ENCODE measurements at places on chromosomes 2 and 18.

- no peak for DNase-seq
Measured at GRCh38 chr18:74216661-74217110, 68.4 kb downstream of the TIMM21 start.

DNA sequence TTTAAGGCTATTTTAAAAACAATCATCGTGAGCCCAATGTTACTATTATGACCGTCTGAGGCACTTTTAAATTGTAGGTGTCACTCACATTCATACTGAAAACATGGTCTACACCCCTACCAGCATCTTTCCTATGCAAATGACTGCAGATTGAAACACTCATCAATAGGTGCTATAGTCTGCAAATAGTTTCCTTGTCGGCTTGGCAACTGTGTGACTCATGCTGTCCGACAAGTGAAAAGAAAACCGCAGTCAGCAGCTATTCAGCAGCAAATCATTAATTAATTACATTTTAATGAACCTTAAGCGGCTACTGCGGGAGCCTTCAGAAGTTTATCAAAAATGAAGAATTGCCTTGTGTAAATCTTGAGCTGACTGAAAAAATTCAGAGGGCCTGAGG lies 134.4 kb downstream of the FIGN start:
- DNase-seq: no peak

- no peak for DNase-seq
Measured at GRCh38 chr2:143397884-143398614, 268.8 kb downstream of the ARHGAP15 start.

DNA sequence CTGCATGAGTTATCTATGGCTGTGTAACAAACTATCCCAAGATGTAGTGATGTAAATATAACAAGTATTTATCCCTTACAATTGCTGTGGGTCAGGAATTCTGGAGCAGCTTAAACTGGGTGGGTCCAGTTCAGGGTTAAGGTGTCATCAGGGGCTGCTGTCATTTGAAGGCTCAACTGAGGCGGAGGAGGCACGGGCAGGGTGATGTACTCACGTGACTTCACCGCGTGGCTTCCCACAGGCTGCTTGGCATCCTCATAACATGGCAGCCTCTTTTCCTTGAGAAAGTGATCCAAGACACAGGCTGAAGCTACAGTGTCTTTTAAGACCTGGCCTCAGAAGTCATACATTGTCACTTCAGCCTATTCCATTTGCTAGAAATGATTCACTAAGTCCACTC lies 125.8 kb downstream of the PTGR3 start:
- DNase-seq: no peak

- DNase-seq: no peak
Measured at GRCh38 chr2:99127981-99128380, 13.5 kb upstream of the C2orf15 start.

DNA sequence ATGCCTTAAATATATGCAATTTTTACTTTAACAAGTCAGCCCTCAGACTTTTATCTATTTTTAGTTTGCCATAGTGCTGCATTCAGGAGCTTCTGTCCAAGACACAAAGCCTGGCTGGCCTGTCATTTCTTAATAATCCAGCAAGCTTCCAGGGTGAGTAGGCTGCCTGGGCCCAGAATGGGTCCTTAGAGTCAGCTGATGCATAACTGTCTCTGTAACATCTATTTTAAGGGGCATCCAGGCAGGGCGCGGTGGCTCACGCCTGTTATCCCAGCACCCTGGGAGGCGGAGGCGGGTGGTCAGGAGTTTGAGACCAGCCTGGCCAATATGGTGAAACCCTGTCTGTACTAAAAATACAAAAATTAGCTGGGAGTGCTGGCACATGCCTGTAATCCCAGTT lies 11.8 kb upstream of the GNLY start:
- no peak for DNase-seq

GRCh38 chr2:124666976-124667375 lies 641.9 kb downstream of the CNTNAP5 start:
- DNase-seq: no peak

GRCh38 chr2:26605999-26606846 lies 34.9 kb downstream of the CIB4 start:
- DNase-seq: no peak

GRCh38 chr2:161048317-161048716 lies 111.9 kb upstream of the TANK start:
- DNase-seq: no peak

DNA sequence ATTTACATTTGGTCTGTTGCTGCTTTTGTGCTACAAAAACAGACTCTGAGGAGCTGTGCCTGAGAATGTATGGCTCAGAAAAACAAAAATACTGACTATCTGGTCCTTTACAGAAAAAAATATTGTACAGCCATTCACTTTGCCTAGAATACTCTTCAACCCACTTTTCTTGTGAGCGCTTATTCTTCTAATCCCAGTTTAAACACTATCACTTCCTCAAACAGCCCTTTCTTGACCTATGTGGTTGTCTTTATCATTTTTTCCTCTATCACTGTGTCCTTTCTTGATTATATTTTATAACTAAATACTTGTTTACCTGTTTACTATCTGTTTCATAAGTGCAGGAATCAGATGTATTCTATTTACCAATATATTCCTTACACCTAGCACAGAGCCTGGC lies 33.5 kb downstream of the CUL3 start:
- DNase-seq: no peak

DNA sequence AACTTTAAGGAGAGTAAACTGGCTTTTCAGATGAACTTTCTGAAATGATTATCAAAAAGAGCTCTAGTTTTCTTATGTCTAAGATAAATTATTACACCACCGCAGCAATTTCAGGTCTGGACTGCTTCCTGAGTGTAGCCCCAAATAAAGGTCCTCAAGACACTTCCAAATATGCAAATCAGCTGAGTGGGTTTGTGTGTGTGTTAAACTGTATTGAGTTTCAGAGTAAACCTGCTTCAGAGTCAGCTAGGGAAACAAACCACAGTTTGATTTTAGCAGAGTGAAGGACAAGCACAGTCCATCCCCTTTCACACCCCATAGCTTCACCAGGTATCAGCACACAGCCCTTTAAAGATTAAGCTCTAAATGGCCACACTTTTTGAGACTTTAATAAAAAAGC lies 168.7 kb downstream of the NRXN1 start:
- DNase-seq: no peak

DNA sequence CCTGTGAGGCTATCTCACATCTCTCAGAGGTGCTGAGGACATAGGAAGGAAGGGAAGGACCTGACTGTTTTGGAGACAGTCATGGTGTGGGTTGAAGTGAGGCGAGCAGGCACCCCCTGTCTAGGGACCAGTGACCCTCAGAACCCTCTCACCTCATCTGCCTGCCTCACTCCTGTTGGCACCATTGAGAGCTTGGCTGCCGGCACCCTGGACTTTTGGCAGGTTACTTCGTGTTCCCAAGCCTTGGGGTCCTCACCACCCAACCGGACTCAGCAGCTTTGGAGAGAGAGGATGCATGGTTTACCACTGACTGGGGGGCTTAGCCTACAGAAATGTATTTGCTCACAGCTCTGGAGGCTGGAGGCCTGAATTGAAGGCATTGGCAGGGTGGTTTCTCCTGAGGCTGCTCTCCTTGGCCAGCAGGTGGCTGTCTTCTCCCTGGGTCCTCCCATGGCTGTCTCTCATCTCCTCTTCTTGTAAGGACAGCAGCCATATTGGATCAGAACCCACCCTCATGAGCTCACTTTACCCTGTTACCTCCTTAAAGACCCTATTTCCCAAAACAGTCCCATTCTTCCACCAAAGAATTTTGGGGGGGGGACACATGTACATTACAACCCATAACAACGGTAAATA lies 142.0 kb downstream of the TSN start:
- DNase-seq: no peak

DNA sequence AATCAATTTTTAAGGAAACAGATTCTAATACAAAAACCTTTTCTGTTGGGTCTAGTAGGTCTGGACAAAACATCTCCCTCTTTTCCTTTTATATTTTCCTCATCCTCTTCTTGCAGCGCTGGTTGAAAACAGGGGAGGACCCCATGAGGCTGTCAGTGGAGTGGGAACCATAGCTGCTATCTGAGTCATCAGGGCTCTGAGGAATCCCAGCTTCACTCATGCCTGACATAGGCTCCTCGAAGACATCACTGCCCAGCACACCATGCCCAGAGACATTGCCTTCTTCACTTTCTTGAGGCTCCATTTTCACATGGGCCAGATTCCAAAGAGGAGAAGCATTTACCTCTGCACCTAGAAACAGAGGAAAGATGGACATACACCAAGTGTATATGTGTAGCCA lies 10.0 kb downstream of the SUPT7L start:
- DNase-seq: no peak

GRCh38 chr2:144136297-144137010 lies 383.5 kb downstream of the ZEB2 start:
- no peak for DNase-seq

DNA sequence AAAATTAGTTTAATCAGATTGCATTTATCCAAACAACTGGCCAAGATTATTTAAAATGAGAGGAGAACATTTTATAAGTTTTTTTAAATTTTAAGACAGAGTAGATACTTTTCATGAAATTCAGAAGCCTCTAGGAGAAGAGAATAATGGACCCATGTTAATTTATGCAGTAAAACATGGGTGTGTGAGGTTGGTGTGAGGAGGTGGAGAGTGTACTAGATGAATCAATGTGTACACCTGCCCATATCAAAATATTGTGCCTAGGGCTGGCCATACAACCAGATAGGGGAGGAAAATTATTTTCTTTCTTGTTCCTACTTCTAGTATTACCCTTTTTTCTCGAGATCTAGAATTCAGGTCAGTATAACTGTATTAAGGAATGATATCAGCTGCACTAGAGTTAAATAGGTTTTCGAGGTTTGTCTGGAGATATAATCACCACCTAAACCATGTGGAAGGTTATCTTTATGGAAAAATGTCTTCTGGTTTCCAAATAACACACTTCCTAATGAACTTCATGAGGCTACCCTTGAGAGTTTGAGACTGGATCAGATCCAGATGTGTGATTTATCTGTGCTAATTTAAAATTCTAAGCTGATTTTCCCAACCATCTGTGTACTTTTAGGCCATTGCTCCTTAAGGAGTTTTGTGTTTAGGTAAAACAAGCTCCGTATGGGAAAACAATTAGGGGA lies 37.6 kb downstream of the TMEM178A start:
- DNase-seq: no peak

GRCh38 chr2:56357655-56358295 lies 174.0 kb downstream of the CCDC85A start:
- DNase-seq: no peak

DNA sequence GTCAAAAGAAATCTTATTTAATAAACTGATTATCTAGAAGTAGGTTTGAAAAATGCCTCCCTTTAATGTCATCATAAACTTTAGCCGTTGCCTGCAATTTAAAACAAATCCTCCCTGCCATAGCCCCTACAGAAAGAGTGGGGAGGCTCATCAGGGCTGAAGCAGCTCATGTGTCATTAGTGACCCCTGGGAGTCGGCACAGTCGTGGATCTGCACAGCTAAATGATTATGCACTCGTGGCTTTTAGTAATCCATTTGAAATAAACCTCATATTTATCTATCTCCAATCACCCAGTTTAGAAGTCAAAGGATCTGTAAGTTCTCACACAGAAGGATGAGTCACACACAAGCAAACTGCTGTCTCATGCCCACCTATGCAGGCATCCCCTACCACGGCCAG lies 277.3 kb downstream of the SS18 start:
- DNase-seq: no peak

DNA sequence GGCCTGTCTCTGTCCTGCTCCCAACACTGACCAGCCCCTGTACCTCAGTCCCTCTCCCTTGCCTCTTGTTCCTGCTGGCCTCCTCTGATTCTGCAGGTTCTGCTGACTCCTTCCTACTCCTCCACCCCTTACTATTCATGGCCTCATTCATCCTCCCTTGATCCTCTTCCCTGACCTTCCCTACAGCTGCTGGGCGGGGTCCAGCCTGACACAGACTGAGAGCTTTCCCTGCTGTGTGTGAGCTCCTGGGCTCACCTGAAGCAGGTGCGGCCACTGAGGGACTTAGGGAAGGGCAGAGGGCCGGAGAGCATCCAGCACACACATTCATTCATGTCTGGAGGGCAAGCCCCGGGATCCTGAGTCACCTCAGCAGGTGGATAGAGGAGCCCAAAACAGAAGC lies 185.6 kb downstream of the CTIF start:
- no peak for DNase-seq

DNA sequence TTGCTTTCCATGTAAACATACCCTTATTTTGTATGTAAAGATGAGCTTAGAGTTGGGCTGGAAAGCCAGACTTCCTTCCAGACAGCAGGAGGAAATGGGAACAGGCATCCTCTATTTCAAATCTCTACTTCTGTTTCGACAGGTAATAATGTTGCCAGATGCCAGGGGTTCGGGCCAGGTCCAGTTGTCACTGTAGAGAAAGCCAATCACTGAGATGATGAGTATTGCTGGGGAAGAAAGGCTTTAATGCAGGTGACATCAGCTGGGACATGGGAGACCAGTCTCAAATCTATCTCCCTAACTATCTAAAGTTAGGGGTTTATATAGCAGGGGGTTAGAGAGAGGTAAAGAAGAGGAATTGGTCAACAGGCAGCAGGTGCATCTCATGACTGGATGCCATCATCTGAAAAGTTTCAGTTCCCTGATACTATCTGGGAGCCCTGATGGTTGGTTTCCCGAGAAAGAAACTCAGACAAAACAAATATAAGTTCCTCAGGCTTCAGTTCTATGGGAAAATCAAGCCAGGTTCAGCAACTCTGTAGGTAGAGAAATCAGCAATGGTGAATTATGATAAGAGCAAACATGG lies 9.3 kb upstream of the MTCL1 start:
- DNase-seq: no peak

DNA sequence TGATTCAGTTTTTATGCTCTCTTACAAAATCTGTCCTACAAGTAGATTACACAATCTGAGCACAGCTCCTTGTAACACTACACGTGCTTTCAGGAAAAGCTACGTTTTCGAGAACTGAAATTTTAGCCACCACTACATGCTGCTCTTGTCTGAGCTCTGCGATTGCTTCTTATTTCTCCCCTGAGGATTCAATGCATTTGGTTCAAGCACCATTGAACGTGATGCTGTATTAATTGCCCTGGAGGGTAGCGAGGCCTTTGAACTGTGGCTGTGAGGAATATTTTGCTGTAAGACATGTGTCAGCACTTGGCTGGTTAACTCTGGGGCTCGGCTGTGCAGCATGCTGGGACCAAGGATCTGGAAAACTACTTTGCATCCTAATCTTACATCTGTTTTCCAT lies 405.8 kb downstream of the EPHA4 start:
- DNase-seq: no peak

Measured in stimulated activated CD4-positive, alpha-beta T cell treated with anti-CD3 and anti-CD28 coated beads, Interleukin-12 subunit alpha, Interleukin-12 subunit beta, amount 100 ng/mL, for 4 hours (primary cell).